Activated T-helper 9 cell treated with anti-CD3 and anti-CD28 coated beads, Interleukin-2, amount 50 U/mL, for 16 hours (primary cell): ENCODE measurements at places on chromosomes 5 and 9.

GRCh38 chr5:57989378-57989777 lies 470.5 kb downstream of the PLK2 start:
- no peak for DNase-seq

DNA sequence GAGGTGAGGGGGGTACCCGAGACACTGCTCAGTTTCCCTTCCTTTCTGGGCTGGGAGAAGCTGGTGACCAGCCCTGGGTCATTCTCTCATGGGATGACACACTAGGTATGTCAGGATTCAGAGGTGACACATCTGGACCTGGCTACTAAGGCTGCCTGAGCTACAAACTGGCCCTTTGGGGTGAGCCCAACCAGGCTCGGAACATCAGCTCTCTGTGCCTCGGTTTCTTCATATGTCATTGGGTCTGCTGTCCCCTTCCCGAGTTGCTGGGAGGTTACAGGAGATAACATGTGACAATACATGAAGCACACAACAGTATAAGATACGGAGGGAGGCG lies 11.8 kb downstream of the CARD19 start:
- DNase-seq: no peak

GRCh38 chr5:118293378-118293777 lies 695.0 kb downstream of the DTWD2 start:
- no peak for DNase-seq

DNA sequence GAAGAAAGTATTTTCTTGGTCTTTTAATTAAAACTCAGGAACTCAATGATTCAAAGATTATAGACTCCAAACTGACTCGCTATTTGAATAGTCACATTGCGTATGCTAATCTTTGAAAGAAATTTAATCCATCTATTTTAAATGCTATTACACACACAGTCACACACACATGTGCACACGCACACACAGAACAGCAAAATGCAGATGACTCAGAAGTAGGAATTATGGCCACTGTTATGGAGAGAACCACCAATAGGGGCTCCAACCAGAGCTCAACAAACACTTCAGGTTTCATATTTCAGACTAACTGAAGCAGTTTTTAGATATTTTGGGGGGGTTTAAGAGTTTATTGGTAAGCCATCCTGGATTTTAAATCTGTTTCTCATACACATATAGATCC lies 1917.9 kb downstream of the EFNA5 start:
- DNase-seq: no peak

DNA sequence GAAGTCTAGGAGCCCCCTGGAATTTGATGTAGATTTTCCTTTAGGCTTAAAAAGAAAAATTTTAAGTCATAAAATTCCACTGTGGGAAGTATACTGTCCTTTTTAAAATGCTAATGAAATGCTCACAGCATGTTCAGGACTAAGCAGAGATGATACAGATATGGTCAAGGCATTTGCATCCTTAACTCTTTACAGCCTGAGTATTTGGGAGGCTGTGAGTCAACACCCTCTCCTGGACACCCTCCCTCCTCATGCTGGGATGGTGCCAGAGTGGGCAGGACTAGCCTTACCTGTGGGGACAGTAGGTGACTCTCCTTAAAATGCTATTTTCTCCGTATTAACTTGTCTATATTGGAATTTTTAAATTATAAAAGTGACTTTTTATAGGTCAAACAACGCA lies 197.4 kb upstream of the ELL2 start:
- DNase-seq: no peak

- DNase-seq: no peak
Observed at GRCh38 chr5:95760273-95761191, 29.4 kb downstream of the RHOBTB3 start.

DNA sequence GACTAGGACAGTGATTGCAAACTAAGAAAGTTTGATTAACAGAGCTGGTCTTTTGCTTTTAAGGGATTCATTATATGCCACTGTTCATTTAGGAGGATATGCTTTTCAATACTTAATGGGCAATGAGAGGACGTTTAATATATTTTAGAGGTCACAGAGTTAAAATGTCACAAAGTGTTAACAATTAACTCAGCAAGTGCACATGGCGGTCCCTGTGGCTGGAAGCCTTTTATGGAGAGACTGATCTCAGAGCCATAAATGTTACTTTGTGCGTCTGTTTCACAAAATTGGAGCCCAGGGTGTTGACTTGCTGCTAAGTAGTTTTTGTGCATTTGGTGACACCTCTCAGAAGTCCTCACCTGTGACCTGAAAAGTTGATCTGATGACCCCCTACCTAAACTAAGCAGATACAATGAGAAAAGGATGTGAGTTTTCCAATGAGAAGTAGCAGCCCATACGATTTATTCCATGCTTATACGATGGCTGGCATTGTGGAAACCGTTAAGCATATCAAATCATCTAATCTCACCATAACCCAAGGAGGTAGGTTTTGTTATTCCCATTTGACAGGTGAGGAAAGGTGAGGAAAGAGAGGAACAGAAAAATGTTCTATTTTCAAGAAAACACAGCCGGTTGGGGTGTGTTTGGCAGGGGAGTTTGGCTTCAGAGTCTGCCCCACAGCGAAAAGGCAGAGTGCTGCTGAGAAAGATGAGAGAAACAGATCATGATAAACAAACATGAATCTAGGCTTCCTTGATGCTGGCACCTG lies 64.4 kb downstream of the CMYA5 start:
- no peak for DNase-seq

GRCh38 chr9:85943757-85944430 lies 2.9 kb downstream of the NAA35 start:
- no peak for DNase-seq

DNA sequence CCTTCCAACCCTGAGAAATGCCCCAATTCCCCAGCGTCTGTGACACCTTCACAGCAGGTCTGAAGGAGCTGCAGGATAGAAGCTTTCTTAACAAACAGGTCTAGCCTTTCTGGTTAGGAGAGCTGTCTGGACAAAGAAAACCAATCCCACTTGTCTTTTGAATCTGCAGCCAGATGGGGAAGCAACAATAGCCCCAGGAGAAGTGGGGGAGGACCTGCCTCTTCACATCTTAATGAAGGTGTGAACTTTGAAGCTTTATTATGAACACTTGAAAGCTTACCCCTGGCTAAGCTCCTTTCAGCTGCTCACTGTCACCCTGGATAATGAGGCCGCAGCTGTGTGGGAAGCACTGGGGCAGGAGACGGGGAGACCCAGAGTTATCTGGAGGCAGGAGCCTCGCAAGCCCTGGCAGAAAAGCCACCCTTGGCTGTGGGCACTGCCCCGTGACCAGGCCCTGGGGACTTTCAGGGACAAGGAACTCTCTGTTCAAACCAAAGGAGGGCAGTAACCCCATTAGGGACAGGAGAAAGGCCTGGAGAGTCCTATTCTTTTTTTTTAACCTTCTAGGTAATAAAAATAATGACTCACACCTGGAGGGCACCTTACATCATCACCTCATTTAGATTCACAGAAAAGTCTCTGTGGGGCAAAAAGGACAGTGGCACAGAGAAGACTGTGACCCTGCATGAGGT lies 151.8 kb upstream of the RAD23B start:
- DNase-seq: no peak

GRCh38 chr9:98678244-98678842 lies 30.4 kb downstream of the GABBR2 start:
- DNase-seq: no peak

DNA sequence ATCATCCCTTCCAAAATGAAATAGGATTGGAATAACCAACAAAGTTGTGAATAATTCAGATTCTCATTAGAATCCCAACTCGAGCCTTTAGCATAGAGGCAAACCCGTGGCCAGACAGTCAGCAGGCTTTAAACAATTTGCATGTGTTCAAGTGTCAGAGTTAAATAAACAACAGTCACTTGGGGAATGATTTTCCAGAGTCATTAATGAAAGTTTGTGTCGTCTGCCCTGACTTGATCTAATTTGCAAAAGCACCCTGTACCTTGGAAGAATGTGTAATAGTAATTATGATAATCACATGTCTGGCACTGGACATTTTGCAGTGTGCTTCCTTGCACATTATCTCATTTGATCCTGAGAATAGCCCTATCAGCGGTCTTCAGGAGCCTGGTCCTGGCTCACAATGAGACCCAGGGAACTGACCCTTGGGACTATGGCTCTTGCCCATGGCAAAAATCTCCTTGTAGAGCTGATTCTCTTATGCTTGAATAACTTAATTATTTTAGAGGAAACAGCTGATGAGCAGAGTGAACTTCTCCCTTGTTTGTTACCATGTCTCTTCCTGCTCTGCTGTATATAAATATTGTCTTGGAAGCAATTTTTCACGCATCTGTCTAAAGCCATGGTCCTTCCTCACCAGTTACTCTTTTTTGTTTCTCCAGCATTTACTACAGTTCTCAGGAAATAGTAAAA lies 272.7 kb downstream of the NR3C1 start:
- no peak for DNase-seq

DNA sequence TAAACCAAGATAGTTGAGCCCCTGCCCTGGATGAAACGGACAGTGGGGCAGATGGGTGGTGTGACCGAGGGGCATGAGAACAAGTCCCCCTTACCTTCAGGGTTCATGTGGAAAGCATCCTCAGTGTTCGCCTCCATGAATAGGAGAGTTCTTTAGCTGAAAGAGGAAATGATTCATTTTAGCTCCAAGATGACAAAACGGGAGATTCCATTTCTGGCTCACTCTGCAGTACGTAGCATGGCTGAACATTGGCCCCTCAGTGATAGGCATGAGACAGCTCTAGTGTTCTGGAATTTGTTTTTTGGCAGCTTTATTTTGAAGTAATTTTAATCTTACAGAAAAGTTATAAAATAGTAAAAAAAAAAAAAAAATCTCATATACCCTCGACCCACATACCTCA lies 70.2 kb upstream of the AGXT2 start:
- DNase-seq: no peak

- no peak for DNase-seq
Observed at GRCh38 chr5:128574041-128574440, 36.0 kb upstream of the FBN2 start.

- peak; percentile 85 for DNase-seq
Observed at GRCh38 chr5:62403411-62404250, at the start of gene DIMT1. TSS of gene DIMT1 (minus strand) at chr5:62403905. CDS start at chr5:62403772, 133 bp downstream.

DNA sequence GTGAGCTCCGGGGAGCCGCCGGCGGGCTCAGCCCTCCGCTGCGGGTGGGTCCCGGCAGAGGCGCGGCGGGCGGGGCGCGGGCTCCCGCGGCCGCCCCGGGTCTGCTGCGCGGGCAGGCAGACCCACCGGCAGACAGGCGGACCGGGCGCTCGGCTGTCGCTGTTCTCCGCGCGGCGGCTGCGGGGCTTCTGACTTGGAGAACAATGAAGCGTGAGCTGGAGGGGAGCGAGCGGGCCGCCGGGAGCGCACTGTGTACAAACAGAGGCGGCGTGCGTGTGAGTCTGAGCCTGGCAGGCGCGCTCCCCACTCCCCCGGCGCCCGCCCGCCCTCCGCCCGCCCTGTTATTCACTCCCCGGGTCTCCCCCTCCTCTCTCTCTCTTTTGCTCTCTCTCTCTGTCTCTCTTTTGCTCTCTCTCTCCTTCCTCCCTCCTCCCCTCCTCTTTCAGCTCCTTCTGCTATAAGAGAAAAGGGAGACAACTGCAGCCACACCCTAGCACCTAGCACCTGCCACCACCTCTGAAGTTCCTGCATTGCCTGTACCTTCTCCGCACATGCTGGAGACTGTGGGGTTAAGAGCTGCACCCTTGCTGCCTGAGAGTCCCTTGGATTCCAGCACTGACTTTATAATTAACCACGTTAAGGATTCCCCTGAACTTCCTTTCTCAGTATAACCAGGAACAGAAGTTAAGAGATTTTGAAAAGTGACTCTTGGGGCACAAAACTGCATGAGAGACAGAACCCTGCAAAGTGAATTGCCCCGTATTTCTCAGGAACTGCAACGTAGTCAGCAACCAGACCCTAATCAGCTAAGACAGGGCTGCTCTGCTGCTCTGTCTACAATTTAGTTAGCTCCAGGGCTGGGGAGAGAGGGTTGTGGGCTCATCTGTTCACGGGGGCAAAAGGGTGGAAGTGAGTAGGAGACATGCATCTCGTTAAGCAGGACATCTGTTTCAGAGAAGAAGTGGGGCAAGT lies at the start of gene EDIL3:
Gene EDIL3, minus strand, starts transcription at position 277 of the 972 bp plus-strand sequence. CDS start 506 bp downstream, outside the sequence.
- DNase-seq: no peak

DNA sequence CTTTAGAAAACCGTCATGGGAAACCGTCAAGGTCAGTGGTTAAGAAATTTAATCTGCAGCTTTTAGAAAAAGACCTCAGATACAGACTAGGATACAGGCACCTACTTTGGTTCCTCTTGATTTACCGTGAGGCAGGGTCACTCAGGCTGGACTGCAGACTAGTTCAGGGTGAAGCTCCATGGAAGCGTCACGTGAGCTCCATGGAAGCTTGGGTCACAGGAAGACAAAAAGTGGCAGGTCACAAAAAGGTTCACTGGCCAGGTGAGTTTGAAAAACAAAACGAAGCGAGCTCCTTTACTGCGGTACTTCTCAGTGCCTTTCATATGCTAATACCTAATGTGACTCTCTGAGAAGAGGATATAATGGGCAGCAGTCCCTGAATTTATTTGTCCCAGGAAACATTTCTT lies 43.0 kb downstream of the PRRC2B start:
- no peak for DNase-seq

GRCh38 chr5:170441393-170441784 lies 52.2 kb upstream of the KCNMB1 start:
- no peak for DNase-seq
